Hematopoietic multipotent progenitor cell treated with erythropoietin and hydrocortisone succinate and interleukin-3 and kit ligand, for 6 days (in vitro differentiated cells): ENCODE measurements at places on chromosomes 3 and 15.

GRCh38 chr3:11803977-11804892 lies 42.5 kb downstream of the TAMM41 start:
- DNase-seq: peak; percentile 82

GRCh38 chr3:124469555-124469954 lies 260.7 kb upstream of the UMPS start:
- DNase-seq: no peak

DNA sequence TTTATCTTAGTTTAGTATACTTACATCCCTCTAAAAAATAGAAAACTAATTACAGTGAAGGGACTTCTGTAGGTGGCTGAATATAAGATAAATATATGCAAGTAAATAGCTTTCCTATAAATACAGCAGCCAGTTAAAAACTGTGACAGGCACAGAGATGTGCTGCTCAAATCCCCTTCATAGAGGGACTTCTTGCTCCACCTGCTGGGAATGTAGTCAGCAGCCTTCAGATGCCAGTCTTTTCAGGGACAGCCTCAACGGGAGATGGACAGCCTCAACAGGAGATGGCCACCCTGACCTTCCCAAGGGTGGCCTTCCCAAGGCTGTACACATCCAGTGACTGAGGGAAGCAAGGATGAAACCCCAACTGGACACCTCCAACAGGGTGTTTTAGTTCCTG lies 15.7 kb upstream of the PRR23E start:
- DNase-seq: no peak

- DNase-seq: peak; percentile 48
Measured at GRCh38 chr15:80059786-80060355, 395 bp downstream of the ZFAND6 start.

DNA sequence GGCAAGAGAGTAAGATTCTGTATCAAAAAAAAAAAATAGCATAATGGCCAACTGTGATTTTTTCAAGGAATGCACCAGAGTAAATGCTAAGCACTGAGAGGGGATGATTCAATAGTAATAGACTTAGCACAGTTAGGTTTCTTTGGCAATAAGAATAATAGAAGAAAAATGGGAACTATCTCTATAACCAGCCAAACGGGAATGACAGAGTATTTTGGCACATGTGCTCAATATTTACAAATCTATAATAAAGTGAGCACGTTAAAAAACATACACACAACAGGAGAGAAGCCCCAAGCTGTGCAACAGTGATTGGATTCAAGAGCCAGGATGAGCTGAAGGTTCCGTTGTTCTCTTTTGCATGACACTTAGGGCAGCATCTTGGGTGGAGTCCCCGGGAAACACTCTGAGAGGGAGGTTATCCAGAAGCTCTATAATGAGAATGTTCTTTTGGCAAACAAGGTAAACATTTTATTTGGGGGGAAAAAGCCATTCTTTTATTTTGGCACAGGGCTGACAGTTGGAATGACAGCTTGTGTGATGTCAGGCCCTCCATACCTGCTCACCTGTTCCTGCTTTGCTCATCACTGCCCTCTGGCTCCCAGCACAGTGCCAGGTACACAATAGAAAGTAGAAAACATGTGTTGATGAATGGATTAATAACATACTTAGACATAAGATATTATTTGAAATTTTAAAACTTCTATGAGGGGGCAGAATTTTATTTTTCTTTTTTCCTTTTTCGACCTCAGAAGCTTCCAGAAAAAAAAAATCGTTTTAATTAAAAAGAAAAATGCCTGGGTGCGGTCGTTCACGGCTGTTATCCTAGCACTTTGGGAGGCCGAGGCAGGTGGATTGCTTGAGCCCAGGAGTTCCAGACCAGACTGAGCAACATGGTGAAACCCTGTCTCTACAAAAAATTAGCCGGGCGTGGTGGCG lies 44.0 kb upstream of the MUC4 start:
- DNase-seq: no peak

- no peak for DNase-seq
Measured at GRCh38 chr3:25782636-25782937, 656 bp downstream of the NGLY1 start.

DNA sequence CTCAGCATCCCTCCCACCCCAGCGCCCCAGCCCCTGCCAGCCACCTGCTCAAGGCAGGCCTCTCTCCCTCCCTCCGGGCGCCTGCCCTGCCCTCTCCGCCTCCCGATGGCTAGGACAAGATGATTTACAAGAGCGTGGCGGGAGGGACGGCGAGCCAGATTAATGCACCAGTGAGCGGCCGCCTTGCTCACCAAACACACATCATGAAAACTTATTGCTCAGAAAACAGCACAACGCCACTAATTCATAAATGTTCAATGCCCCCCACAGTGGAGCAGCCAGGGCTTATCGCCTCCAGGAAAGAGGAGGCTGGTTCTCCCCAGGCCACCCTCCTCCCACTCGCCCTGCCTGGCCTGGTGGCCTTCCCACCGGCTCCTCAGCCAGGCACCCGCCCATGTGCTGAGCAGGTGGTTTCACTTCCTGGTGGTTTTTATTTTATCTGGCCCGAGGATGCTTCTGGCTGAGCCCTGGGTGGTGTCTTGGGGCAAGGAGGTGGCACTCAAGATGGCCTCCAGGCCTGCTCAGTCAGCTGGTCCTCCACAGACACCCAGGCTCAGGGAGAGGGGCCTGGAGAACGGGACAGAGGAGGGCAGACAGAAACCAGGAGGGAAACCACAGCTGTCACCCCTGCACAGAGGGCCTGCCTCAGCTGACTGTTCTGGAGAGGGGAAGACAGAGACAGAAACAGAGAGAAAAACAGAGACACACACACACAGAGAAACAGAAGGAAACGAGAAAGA lies 284.9 kb downstream of the UACA start:
- no peak for DNase-seq

DNA sequence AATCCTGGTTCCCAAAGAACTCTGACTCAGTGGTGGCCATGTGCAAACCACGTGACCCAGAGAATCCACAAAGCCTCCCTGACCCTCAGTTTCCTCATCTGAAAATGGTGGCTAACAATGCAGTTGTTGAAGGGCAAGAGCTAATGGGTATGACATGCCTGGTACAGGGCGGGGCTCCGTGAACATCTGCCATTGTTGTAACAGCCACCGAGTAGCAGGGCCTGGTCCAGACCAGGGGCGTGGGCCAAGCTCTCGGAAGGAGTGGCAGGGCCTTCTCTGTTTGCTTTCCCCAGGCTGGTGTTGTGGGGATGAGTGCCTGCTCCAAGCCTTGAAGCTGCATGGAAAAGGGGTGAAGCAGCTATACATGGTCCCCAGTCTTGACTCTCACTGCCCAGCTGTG lies 13.4 kb downstream of the MAPKAPK3 start:
- DNase-seq: no peak

- DNase-seq: no peak
Measured at GRCh38 chr15:58616171-58616570, 133.3 kb downstream of the ADAM10 start.

GRCh38 chr3:43270078-43270477 lies 16.3 kb upstream of the SNRK start:
- no peak for DNase-seq

DNA sequence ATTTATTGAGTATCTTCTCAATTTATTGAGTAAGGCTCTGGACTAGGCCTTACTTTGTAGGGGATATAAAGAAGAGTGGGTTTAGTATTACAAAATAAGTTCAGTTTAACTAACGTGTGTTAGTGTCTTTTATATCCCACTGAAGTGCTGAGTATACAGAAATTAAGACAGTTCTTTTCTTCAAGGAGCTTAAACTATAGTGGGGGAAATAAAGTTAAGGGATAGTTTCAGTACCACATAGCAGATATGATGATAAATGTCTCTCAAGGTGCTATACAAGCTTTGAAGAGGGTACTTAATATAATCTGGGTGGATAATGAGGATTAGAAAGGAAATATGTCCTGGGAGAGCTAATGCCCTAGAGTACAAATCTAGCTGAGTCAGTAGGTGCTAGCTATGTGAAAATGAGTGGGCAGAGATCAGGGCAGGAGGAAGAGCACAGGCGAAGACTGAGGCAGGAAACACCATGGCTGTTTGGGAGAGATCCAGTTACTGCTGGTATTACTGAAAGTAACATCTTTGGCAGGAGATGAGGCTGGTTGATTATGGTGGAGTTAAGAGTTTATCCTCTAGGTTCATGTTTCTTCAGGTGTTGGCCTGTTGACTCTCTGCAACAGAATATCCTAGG lies 46.0 kb downstream of the TEX9 start:
- DNase-seq: no peak

- DNase-seq: no peak
Measured at GRCh38 chr3:97954228-97954827, 17.9 kb downstream of the RIOX2 start.

- DNase-seq: peak; percentile 14
Measured at GRCh38 chr3:112555535-112556170, 6.1 kb downstream of the ATG3 start.

GRCh38 chr3:162491952-162492351 lies 995.3 kb downstream of the OTOL1 start:
- no peak for DNase-seq

GRCh38 chr3:57268416-57268815 lies 24.1 kb downstream of the ASB14 start:
- no peak for DNase-seq

DNA sequence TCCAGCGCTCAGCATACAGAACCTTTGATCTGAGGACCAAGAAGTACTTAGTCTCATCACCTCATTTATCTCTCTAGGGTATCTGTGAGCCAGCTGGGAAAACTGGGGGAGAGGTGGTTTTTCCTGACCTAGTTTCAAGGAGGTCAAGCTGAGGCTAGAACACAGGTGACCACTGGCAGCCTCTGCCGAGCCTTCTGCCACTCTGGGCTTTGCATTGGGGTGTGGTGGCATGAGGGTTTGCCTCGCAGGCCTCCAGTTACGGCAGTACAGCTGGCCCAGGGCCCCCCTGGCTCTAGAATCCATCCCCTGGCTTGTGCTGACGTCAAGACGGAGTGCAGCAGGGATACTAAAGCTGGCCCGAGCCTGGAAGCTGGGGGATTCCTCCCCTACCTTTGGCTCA lies 34.7 kb upstream of the CDCP1 start:
- DNase-seq: no peak

- no peak for DNase-seq
Measured at GRCh38 chr3:66000506-66000905, 38.2 kb downstream of the MAGI1 start.

DNA sequence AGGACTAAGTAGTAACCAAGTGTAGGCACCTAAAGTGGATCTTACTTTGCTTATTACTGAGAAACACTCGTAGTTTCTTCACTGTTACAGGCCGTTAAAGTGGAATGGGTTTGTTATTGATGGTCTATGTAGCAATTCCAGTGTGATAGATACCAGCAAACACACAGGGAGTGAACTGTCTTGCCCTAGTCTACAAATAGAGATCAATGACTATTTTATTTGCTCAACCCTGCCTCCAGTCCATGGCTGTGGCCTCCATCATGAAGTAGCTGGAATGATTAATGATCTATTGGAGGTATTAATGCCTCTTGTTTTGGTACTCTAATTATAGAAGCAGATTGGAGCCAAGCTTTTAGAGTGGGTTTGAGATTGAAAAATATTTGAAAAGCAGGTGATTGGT lies 362.7 kb upstream of the AZI2 start:
- no peak for DNase-seq

- DNase-seq: no peak
Measured at GRCh38 chr3:70273492-70273891, 38.9 kb downstream of the MDFIC2 start.

DNA sequence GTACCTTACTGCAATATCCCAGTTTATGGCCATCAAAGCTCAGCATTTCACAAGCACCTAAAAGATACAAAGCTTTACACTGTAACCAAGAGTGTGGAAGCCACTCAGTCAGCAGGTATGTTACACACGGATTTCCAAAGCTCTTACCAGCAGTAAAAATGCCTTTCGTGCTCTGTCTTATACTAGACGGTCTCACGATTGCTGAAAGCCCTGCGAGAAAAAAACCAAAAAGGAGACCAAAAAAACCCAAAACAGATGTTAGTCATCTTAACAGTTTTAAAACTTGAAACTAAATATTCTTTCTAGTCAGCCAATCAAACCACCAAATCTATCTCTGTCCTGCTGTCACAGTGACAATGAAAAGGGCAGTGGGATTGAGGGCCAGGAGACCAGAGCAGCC lies 39.0 kb downstream of the TAMM41 start:
- no peak for DNase-seq

DNA sequence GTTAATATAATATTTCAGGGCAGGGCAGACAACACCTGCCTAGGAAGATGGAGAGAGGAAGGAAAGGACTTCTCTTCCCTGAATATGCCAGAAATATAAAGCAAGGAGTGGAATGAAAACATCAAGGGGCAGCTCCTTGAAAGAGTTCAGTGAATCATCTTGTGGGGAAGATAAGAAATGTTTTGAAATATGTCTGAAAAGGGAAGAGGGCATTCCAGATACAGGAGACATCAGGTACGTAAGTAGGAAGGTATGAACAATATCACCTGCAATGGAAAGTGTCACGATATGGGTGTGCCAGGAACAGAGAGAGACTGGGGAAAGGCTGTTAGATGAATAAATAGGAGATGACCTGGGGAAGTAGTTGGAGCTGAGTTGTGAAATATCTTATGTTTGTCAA lies 75.8 kb upstream of the WDR72 start:
- no peak for DNase-seq

GRCh38 chr3:8554696-8555095 lies 53.1 kb downstream of the LMCD1 start:
- DNase-seq: no peak

GRCh38 chr3:108518895-108519294 lies 8.5 kb upstream of the MYH15 start:
- no peak for DNase-seq

- DNase-seq: peak; percentile 81
Measured at GRCh38 chr3:194323785-194324735, 27.1 kb downstream of the CPN2 start.

DNA sequence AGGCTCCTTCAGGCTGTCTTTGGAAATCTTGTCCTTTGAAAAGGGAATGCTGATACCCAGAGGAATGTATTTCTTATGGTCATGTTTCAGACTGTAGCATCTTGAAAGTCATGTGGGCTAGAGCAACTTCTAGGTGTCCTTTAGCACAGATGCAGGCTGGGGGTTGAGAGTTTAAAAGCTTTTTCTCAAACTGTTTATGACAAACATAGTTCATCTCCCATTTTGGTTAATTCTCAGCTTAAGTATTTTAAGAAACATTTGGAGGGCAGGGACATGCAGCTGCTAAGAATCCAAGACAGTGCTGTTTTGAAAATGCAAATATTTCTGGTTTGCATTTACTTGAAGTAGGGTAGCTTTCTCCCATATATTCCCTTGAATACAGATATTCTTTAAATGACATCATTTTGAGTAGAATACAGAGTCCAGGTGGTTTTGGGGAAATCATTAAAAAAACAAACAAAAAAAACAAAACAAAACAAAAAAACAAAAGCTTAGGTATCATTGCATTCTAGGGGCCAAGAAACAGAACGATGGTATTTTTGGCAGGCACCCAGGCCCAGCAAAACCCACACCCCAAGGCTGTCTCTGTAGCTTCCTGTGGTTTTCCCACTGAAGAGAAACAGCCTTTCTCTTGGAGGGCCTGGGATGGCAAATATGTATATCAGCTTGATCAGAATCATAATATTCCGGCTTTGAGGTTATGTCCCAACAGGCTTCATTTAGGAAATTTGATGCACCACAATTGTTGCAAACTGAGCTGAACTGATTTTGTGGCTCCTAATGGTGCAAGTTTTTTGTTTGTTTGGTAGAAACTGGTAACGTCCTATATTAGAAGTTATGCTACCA lies 120.0 kb downstream of the ATG7 start:
- peak; percentile 28 for DNase-seq
